Activated T-helper 17 cell treated with anti-CD3 and anti-CD28 coated beads, Interleukin-2, amount 50 U/mL, for 72 hours (primary cell): ENCODE measurements at places on chromosomes 2 and 18. TPM values are rescaled to one million over a fixed set of nuclear protein-coding genes. Genes with fewer than 3 reads are reported as not detected.

GRCh38 chr2:133641497-133641896, 73.2 kb upstream of the NCKAP5 start:
- ATAC-seq = no peak

DNA sequence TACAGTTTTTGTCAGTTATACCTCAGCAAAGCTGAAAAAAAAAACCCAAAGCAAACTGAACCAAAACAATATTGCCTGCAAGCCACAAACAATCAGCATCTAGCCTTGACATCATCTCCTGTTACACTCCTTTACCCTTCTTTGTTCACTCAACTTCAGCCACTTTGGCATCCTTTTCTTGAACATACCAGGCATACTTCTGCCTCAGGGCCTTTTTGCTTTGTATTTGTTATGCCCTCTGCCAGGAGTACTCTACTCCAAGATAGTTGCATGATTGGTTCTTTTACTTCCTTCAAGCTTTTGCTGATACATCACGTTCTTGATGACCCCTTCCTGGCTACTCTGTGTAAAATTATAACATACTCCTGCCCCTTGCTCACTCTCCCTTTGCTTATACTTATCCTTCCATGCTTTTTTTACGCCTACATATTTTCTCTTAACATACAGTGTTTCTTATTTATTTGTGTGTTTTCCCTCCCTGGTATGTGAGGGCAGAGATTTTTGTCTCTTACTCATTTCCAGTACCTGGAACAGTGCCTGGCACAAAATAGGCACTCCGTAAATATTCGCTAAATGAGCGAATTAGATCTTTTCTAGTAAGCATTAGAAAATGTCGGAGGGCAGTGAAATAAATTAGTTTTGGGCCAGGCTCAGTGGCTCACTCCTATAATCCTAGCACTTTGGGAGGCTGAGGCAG, 12.7 kb downstream of the ABI2 start:
- ATAC-seq = no peak

- no peak for ATAC-seq
Observed at GRCh38 chr2:41966920-41967319, 80.9 kb upstream of the PKDCC start.

Gene SERPINB11
- not detected for total RNA-seq

Gene PRKAG3
- total RNA-seq = not detected

Gene KCNJ3
- total RNA-seq = not detected
